Suppressor macrophage treated with lipopolysaccharide for 1 hour (primary cell): ENCODE measurements at places on chromosomes 4 and X.

- no peak for DNase-seq
Observed at GRCh38 chr4:188109157-188109755, at the start of gene TRIML2. Gene TRIML2 (minus strand): TSS chr4:188109603. CDS start chr4:188105368, 4,235 bp downstream.

DNA sequence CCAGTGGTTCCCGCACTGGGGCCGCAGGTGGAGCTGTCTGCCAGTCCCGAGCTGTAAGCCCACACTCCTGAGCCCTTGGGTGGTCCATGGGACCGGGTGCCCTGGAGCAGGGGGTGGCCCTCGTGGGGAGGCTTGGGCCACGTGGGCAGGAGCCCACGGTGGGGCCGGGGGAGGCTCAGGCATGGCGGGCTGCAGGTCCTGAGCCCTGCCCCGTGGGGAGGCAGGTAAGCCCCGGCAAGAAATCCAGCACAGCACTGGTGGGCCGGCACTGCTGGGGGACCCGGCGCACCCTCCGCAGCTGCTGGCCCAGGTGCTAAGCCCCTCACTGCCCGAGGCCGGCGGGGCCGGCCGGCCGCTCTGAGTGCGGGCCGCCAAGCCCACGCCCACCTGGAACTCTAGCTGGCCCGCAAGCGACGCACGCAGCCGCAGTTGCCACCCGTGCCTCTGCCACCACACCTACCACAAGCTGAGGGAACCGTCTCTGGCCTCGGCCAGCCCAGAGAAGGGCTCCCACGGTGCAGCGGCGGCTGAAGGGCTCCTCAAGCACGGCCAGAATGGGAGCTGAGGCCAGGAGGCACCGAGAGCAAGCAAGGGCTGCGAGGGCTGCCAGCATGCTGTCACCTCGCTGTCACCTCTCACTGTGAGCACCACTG lies 2.0 kb upstream of the METAP1 start:
- DNase-seq, result no peak

DNA sequence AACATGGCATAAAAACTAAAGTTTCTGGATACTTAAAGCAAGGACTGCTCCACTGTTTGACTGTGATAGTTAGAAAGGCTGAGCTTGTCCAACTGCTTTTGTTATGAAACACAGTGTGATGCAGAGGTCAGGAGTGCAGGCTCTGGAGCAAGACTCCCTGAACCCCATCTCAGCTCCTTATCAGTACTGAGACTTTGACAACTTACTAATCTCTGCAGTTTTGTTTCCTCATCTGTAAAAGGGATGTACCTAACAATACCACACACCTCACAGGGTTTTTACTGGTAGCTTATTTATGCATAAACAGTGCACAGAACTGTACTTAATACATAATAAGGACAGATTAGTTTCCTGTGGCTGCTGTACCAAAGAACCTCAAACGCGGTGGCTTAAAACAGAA lies 804.3 kb downstream of the FSTL5 start:
- DNase-seq, result no peak

GRCh38 chrX:155270969-155271368 lies 6.7 kb upstream of the RAB39B start:
- DNase-seq, result no peak

- DNase-seq, result no peak
Observed at GRCh38 chrX:101408532-101408841, 465 bp downstream of the HNRNPH2 start.

DNA sequence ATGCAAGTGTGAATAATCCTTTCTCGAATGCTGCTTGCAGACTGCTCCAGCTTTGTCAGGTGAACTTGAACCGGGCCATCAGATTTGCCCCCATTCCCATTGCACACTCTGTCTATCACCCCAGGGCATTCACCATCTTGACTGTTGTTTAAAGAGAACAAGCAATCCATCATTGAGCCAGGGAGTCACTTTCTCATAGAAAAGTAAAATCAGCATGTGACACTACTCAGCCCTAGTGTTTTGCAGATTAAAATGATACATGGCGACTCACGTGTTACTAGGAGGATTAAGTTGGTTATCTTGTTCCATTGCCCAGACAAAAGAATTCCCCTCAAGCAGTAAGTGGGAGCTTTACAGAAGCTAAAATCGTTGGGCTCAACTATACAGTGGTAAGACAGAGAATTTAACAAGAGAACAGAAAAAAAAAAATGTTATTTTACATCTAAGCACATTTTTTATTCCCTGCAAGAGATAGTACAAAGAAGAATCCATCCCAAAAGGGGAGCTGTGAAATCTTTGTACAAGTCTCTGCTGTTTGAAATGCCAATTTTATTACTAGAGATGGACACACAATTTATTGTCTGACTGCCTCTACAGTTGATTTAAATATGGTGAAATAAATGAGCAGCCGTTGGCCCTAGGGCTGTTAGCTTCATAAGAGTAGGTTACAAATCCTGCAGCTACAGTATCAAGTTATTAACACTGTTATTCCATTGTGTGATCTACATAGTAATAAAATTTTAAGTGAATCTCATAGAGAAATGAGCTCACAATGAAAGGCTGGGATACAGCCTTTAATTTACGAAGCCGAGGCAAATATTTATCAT lies 67.5 kb downstream of the NEUROG2 start:
- no peak for DNase-seq

DNA sequence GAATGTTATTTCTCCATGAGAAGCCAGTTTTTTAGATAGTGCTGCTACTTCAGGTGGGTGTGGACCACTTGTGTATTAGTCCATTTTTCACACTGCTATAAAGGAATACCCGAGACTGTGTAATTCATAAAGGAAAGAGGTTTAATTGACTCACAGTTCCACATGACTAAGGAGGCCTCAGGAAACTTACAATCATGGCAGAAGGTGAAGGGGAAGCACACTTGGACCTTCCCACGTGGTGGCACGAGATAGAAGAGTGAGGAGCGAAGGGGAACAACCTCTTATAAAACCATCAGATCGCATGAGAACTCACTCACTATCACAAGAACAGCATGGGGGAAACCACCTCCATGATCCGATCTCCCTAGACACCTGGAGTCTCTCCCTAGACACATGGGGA lies 3.4 kb upstream of the PPID start:
- DNase-seq, result peak; percentile 57

GRCh38 chr4:17512973-17513665 lies 1.2 kb upstream of the QDPR start:
- peak; percentile 22 for DNase-seq
